ENCODE measurements at places on chromosomes 5 and 9. TPM values are rescaled to one million over a fixed set of nuclear protein-coding genes. Genes with fewer than 3 reads are reported as not detected.
A peak's percentile ranks its signal among the peaks of the same experiment; 100 is the strongest.

GRCh38 chr9:21316860-21317259 lies 11.7 kb upstream of the IFNA5 start:
- DNase-seq, result peak; percentile 34

DNA sequence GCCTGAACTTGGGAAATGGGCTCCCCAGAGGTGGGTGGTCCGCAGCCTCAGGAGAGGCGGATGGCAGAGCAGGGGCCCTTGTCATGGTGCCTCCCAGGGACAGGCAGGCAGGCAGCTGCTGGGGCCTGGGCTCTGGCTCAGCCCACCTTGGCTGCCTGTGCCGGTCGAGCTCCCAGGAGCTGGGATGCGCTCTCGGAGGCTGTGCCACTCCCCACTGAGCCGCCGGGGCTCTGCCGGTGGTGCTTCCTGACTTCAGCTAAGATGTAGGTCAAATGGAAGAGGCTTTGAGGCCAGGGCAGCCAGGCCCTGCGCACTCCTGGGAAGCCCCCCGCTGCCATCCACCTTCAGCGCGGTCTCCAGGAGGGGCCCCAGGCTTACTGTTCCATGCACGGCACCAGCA lies 41.0 kb downstream of the KCNT1 start:
- DNase-seq, result no peak

DNA sequence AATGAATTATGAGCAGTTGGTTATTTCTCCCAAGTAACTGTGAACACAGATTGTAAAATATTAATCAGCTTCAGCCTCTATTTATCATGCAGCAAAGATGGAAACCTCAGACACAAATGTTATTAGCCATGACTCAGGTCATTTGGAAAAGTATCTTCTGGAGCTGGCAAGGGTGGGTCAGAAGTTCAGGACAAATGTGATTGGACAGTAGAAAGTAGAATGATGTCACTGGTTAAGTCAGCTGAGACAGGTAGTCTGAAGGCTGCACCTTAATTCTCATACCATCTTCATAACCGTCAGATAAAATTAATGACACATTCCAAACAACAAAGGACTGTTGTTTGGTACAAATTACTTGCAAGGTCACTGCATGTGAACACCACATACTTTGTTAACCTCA lies 140.2 kb downstream of the EMB start:
- no peak for DNase-seq

DNA sequence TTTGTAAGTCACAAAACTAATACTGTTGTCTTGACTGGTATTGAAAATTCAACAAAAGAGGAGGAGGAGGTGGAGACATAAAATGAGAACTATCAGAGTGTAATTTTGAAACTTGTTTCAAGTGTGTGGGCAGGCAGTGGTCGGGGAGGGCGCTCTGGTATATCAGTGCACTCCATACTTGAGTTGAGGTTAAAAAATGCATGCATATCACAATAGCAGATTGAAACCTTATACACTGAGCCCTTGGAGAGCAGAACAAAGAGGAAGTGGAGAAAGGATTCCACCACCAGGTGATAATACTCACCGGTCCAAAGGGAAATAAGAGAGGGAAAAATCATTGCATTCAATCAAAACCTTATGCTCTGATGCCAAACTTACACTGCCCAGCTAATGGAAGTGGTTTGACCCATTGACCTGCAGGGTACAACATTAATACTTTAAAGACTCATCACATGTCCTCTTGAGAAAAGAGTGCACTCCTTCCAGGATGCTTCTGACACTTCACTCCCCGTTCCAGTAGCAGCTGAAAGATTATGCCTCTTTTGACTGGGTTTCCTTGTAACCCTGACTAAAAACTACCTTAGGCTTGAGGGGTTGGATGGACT lies 79.5 kb upstream of the FAM169A start:
- DNase-seq, result no peak

- DNase-seq, result no peak
Measured at GRCh38 chr5:97044052-97044451, 98.4 kb downstream of the LIX1 start.

GRCh38 chr9:127340721-127341120 lies 56.2 kb upstream of the SLC2A8 start:
- DNase-seq, result no peak

- DNase-seq, result no peak
Measured at GRCh38 chr9:117412841-117413240, 2.0 kb downstream of the ASTN2 start.

The CREBRF gene
- total RNA-seq, result 57.2 TPM

The FOXB2 gene
- total RNA-seq, result not detected

The TAF11L10 gene
- not detected for total RNA-seq

The MAP3K1 gene
- total RNA-seq, result 73.6 TPM
